ENCODE measurements at places on chromosomes 3 and 15.

DNA sequence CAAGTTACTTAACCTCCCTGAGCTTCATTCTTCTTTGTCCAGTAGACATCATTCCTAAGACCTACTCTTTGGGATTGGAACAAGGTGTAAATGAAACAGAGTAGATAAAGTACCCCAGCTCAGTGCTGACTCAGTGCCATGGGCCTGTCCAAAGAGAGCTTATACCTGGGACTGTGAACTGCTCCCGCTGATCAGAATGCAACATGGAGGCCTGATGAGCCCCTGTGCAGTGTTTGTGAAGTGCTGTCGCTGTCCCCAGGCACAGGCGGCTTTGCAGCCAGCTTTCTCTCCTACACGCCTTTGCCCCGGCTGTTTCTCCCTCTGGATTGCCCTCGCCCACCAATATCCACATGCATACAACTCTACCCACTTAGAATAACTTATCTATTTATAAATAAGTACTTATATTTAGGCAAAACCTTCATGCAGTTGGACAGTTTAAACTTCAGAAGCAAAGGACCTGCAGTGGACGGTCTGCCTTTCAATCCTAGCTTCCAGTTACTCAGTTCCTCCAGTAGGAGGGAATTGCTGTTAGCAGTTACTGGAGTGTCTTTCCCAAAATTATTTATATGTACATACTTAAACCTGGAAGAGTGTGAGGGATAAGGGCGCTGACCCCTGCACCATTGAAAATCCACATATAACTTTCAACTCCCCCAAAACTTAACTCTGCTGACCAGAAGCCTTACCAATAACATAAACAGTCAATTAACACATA lies 80.0 kb downstream of the CORO2B start:
- no peak for DNase-seq

DNA sequence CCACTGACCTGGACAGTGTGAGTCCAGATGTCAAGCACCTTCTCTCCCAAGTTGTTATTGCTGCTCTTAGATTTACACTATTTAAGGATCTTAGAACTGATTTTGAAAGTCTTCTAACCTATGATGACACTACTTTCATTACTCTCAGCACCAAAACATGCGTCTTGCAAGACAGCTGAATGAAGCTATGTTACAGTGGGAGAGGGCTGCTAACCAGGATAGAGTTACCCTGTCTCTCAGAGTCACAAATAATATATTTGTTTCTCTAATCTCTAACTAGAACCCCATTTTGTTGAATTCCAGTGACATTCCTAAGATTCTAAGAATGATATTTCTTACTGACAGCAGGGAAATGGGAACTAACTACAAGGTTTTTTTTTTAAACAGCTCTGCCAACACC lies 455.5 kb downstream of the MAGI1 start:
- DNase-seq, result no peak

DNA sequence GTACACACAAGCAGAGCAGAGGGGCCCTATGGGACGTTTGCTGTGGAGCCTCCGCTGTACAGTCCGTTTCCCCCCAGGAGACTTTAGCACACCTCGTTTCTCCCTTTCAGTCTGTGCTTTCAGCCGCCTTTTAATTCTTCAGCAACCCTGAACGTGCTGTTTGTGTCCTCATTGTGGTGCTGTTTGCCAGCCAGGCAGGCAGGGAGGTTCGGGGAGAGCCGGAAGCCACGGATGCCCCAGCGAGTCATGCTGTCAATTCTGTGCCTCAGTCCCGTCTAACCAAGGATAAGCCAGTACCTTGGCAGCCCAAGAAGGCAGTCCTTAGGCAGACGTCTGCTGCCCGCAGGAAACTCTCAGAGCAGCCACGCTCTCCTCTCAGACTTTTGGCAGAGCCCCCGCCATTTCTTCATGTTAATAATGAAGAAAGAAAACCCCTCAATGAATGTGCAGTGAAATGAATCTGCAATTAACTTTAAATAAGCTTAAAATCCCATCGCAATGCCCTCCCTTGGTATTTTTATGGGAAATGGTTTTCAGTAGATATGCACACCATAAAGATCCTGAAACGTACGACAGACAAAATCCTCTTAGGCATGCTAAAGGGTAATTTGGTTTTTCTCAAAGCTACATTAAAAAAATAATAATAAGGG lies 158.6 kb downstream of the UACA start:
- DNase-seq, result no peak

DNA sequence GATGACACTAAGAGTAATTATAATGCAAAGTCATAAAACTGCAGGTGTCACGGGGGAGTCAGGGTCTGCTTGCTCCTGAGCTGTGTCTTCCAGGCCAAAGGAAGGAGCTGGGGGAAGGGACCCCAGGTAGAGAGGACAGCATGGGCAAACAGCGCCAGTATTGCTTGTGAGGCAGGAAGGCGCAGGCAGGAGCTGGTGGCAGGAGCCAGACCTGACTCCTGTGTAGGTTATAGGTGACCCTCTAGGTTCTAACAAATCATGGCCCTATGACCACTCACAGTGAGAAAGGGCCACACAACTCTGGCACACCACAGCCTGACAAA lies 1.9 kb downstream of the CISH start:
- DNase-seq, result no peak

DNA sequence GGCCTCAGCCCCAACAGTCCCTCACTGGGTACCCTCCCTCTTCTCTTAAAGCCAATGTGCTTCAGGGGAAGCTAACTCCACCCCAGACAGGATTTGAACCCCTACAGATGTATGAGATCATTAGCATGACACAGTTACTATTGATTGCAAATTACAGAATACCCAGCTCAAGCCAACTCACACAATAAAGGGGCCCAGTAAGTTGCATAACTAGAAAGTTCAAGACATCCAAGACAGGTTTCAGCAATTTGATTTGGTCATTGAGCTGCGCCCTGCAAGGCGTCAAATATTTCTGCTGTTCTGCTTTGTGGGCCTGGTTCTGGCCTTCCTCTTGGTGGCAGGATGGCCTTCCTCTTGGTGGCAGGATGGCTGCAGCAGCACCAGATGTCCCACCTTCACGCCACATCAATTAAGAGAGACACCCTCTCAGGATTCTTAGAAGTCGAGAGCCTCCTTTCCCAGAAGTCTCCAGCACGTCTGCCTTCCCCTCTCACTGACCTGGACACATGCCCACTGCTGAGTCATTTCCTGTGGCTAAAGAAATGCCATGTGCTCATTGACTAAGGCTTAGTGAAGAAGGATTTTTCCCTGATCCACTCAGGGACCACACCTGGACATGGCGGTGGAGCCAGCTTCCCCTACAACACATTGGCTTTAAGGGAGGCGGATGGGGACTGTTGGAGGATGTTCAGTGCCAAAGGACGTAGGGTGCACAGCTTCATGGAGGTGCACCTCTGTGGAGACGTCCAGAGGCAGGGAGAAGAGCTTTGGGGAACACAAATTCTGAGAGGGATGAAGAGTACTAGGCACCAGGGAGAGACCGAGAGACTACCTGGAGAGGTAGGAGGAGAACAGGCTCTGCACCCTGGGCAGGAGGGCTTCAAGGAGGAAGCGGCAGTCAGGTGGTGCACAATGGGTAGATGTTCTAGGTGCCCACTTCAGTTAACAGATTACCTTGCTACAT lies 49.1 kb downstream of the DNASE1L3 start:
- DNase-seq, result no peak

DNA sequence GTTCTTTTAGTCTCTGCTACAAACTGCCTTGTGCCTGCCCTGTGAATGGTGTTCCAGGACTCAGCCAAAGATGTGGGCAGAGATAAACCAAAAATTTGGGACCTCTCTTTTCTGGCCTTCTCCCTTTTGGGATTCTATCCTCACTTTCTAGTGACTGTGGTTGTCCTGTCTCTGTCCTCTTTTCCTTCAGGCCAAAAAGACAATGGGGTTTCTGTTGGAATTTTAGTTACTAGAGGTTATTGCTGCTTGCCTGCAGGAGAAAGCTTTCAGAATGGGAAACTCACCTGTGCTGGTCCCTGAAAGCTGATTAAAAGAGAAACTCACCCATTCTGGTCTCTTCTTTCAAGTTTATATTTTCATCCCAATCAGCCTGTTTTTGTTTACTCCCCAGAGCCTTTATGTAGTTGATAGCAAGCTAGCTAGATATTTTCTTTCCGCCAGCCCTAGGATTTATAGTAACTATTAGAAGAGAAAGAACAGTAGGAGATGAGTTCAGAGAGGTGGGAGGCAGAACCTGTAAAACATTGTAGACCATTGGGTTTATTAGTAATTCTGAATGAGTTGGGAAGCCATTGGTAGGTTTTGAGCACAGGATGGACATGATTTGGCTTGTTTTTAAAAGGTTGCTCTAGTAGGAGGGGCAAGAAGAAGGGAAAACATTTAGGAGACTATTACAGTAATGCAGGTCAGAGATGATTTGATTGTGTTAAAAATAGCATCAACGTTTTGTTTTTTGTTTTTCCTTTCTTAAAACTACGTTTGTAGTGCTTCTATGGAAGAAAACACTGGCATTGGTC lies 138.9 kb downstream of the TCF12 start:
- no peak for DNase-seq

DNA sequence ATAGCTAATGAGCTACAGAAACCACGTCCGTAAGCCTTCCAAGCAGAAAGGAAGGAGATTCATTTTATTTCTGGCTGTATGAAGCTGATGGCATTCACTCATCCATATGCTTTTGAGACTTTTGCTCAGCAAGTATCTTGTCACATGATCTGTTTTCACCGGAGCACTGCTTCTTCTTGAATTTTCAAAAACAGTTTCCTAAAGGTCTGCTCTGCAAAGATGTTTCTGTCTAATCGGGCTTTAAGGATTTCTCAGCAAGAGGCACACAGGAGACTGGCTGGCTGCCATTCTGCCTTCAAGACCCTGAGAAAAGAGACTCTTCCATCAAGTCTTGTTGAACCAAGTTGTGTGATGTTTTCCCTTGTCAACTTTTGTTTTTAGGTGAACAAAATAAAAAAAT lies 289.6 kb upstream of the LYSMD4 start:
- DNase-seq, result no peak

GRCh38 chr3:45205126-45205525 lies 21.0 kb downstream of the TMEM158 start:
- no peak for DNase-seq

DNA sequence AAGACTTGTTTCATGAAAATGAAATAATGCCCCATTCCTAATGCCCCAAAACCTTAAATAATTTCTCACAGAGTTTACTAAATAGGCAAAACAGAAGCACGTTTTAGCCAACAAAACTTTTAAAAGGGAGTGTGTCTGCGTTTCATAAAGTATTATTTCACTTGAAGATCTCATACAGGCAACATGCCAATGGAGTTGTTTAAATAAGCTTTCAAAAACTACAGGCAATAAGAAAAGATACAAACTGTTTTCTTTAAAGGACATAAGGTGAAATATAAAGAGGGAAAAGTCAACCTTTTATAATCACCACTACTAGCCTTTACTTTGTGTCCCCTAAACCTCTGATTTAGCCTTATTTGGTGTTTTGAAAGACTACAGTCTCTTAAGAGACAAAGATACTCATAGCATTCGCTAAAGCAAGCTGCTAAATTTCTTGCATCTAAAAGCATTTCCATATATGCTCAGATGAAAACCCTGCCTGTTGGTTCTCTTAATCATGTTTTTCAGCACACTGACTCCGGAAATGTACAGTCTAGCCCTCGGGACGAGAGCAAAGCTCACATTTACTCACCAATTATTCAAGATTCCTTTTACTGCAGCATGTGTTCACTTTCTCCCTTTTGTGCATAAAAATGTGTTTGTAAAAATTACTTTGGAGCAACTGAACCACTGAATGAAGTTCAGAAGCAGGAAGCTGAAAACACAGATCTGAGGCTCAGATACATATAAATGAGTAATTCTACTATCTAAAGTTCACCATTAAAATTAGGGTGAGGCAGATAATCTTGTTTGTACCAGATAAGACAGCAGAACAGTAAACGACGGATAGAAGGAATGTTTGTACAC lies 119.0 kb downstream of the GOLIM4 start:
- no peak for DNase-seq

- DNase-seq, result no peak
These were observed 333.7 kb downstream of the LPP start for GRCh38 chr3:188487652-188488051.

DNA sequence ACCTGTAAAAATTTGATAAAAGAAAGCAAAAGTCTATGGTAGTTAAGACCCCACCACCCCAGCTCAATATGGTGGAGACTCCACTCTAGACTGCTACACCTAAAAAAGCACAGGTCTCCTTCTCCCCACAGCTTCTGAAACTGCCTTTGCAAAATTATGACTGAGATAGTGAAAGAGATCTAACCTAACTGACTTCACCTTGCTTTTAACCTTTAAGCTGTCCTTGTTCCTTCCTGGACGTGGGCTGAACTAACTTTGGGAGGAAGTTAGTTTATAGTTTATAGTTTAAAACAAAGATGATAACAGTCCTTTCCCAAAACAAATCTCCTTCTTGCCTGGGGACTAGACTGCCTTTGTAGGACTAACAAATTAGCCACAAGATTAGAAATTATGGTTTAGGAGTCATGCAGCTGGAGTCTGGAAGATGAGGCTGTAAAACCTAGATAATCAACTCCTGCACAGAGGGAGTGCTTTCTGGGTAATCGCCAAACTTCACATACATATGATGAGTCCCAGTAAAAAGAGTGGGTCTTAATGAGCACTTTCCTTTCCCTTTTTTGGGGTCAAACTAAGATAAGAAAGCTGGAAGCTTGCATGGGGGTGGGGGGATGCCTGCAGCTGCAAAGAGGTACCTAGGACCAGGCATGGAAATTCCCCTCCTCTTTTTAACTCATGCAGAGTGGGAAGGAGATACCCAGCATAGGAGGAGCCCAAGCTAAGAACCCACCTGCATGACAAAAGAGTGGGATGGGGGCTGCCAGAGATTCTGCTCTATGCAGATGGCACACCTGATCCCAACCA lies 17.5 kb downstream of the CCR8 start:
- DNase-seq, result no peak

DNA sequence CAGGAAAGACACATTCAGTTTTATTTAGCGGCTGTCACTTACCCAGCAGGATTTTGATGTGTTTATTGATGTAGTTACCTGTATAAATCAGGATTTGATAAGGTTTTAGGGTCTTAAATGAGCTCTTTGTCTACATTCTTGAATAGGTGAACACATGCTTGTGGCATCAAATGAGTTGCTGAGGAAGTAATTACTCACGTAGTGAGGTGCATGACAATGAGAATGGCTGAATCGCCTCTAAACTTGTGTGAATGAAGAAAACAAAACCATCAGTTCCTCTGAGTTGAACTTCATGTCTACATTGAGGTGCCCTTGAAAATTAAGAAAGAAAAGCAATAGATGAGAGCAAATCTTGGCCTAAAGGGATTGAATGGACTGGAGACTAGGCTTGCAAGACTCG lies 245.6 kb upstream of the SATB1 start:
- DNase-seq, result no peak

DNA sequence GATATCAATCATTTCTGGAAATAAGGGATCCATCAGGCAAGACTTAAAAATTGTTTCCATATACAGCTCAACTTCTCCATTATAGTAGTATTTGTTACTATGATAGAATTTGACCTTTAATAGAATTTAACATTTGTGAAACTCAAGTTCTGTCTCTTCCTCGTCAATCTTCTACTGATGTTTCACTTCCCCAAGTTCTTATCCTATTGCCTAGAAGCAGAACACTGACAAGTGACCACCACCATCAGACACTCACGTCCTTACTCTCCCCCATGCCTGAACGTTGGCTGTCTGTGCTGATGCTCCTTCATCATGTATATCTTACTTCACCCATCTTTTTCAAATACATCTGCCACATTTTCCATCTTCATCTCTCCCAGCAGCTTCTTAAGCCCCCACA lies 26.6 kb upstream of the TAFA4 start:
- DNase-seq, result no peak

GRCh38 chr3:155594526-155595187 lies 150.2 kb downstream of the PLCH1 start:
- DNase-seq, result no peak
